ENCODE measurements at places on chromosomes 6 and 20.

GRCh38 chr6:118959903-118960302, 24.9 kb upstream of the MCM9 start:
- H3K27me3 ChIP-seq = no peaks in the 10 kb centered on the region
- no peak for DNase-seq
- H3K4me3 ChIP-seq = no peak overlapping the region
- H3K27ac ChIP-seq = no peak overlapping the region

DNA sequence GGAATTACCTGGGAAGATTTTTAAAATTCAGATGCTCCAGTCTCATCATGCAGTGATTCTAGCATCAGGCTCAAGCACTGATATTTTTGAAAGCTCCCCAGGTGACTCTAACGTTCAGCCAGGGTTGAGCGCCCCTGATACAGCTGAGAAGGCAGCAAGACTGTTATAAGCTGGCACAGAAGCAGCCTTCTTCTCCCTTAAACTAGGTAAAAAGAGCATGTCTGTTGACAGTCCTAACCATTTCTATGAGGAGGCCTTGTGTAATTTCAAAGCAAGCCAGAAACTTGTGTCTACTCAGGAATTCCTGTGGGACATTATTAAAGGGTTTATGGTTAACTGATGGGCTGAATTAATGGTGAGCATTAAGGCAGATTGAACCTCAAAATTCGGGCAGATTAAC, 141.9 kb downstream of the PDE7B start:
- no peak overlapping the region for H3K27ac ChIP-seq
- DNase-seq = no peak
- no peaks in the 10 kb centered on the region for H3K27me3 ChIP-seq
- no peak overlapping the region for H3K4me3 ChIP-seq
- H3K4me1 ChIP-seq = no peaks in the 10 kb centered on the region
- no peaks in the 10 kb centered on the region for H3K36me3 ChIP-seq

DNA sequence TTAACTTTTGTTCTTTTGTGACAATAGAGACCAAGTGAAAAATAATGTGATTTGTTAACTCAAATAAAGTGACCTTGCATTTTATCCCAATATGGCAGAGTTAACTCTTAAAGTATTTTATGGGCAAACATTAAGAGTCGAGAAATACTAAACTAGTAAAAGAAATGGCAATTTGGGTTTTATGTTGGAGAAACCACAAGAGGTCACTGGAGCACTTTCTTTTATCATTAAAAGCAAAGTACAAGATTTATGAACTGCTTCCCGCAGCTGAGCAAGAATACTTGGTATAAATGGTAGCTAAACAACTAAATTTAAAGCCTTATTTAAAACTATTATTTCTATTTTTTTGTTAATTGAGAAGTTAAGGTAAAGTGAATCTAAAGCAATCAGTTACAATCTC, 33.5 kb upstream of the MCM9 start:
- DNase-seq = no peak
- no peak overlapping the region for H3K27ac ChIP-seq
- H3K4me1 ChIP-seq = no peaks in the 10 kb centered on the region
- no peak overlapping the region for H3K4me3 ChIP-seq
- no peaks in the 10 kb centered on the region for H3K36me3 ChIP-seq
- H3K27me3 ChIP-seq = no peaks in the 10 kb centered on the region

- H3K27me3 ChIP-seq = peaks cover 3% of the 10 kb centered on the region
- DNase-seq = no peak
- H3K4me1 ChIP-seq = no peaks in the 10 kb centered on the region
- no peak overlapping the region for H3K4me3 ChIP-seq
- no peaks in the 10 kb centered on the region for H3K36me3 ChIP-seq
- H3K27ac ChIP-seq = no peak overlapping the region
Observed at GRCh38 chr6:132218059-132218696, 183.1 kb downstream of the MOXD1 start.

All from CD4-positive, alpha-beta T cell (primary cell).